ENCODE measurements at places on chromosomes 12 and 14. TPM values are rescaled to one million over a fixed set of nuclear protein-coding genes. Genes with fewer than 3 reads are reported as not detected.

DNA sequence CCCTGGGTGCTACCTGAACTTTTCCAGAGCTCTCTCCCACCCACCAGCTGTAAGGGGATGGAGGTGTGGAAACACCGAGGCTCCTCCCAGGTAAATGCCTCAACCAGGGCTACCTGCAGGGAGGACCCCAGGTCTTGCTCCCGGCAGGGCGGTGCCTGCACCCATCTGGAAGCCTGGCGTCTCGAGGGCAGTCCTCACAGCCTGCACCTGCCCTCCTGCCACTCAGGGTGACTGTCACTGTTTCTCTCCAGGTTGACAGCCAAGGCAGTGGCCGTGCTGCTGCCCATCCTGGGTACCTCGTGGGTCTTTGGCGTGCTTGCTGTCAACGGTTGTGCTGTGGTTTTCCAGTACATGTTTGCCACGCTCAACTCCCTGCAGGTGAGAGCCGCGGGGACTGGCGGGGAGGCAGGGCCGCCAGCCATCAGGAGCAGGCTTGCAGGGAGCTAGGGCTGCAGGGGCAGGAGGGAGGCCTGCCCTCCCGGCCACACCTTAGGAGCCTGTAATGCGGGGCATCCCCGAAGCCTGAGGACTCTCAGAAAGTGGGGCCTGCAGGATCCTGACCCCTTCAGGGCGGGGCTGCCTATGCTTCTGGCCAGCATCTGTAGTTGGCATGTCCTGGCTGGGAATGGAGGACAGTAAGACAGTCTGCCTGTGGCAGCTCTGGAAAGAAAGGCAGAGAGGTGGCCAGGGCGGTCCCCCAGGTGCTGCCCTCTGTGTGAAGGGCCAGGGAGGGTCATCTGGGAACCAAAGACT lies 182.3 kb downstream of the ADGRD1 start:
- DNase-seq = no peak

ARG2 gene
- total RNA-seq = 2.1 TPM

DNA sequence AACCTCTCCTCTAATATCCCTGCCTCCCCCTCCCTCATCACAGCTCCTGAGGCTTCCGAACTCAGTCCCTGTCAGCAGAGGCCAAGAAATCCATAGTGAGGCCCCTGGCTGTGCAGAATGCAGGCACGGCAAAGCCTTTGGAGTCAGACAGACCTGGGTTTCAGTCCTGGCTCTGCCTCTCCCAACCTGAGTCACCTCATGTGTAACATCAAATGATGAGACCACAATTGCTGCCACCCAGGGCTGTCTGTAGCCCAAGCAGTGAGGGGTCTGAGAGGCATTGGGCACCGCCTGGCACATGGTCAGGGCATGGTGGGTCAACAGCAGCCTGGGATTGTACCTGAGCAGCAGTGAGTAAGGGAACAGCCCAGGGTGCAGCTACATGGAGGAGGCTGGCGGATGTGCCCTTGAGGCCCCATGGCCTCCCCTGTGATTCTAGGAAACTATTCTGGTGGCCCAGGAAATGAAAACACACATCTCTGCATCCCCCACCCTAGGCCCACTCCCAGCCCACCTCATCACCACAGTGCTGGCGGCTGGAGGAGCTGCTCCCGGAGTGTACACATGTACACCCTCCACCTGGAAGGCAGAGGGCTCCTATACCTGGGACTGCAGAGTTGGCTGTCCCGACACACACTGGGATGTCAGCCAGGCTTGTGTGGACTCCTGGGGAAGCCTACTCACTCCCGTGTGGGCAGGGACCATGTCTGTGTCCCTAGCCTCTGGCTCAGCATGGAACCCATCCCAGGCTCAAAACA lies 7.7 kb downstream of the ANKRD33 start:
- DNase-seq = no peak

GRCh38 chr14:63276492-63277342 lies 42.0 kb downstream of the GPHB5 start:
- no peak for DNase-seq

NKX2-8 gene
- not detected for total RNA-seq

- DNase-seq = no peak
These were observed 108.6 kb downstream of the PPM1A start for GRCh38 chr14:60357551-60358149.

DNA sequence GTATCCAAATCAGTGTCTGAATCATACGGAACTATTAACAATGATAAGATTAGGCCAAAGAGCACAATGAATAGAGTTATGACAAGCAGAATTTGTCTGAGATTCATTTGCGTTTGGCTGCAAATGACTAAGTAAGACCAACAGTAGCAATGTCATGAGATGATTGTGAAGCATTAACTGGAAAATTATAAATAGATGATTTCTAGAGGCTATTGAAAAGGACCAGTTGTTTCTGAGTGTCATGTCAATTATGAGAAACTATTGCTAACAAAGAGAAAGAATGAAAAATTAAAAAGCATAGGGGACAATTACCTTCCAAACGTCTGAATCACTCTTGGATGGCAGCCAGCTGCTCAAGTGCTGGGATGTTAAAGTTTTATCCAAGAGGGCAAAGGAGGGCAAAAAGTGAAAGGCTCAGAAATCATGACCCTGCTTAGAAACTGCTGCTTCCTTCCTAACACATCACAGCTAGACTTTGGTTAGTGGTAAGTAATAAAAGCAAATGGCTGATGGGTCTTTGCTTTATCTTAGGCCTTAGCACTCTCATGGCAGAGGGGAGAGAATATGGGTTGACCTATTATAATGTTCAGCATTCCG lies 89.0 kb downstream of the AKAP6 start:
- DNase-seq = no peak

All from urinary bladder (tissue), 4 donors.